ENCODE measurements at places on chromosomes 3 and 15.
A peak's percentile ranks its signal among the peaks of the same experiment; 100 is the strongest.

- DNase-seq = no peak
These were observed 42.1 kb downstream of the USF3 start for GRCh38 chr3:113654310-113654709.

DNA sequence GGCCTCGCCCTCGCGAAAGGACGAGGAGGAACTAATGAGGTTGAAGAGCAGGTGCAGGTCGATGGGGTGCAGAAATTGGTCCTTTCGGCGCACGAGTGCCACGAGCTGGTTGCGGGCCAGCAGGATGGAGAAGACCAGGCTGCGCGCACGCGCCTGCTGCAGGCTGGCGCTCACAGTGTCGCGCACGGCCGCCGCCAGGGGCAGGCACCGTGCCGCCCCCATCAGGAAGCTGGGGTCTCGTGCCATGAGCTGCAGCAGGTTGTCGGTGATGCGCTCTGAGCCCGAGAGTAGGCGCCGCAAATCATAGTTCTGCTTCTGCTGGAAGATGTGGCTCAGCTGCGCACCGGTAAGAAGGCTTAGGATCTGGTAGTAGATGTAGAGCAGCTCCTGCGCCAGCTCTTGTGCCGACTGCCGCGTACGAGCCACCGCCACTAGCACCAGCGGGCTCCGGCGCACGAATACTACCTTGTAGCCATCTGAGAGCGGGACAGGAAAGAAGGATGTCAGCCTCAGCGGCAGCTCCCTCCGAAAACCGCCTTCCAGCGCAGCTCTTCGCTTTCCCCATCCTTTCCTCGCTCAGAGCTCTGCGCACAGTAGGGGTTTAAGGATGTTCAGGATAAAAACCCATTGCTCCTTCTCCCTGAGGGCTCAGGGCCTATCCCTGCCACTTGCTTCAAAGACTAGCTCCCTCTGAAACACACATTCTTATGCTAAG, 6.9 kb upstream of the MST1R start:
- DNase-seq = no peak

DNA sequence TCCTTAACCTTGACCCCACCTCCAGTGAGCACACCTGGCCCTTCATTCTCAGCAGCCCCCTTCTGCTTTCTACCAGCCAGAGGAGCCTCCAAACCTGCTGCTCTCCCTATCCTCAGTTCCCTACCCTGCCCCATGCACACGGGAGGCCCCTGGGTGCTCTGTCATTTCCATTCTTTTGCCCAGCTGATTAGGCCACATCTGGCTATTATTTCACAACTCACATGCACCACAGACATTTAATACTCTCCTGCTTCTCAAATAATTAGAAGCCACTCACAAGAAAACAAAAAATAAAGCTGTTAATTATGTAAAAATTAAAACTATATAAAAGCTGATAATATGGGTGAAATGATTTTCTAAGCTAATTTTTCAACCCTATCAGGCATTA, 50.7 kb downstream of the MYLK start:
- no peak for DNase-seq

DNA sequence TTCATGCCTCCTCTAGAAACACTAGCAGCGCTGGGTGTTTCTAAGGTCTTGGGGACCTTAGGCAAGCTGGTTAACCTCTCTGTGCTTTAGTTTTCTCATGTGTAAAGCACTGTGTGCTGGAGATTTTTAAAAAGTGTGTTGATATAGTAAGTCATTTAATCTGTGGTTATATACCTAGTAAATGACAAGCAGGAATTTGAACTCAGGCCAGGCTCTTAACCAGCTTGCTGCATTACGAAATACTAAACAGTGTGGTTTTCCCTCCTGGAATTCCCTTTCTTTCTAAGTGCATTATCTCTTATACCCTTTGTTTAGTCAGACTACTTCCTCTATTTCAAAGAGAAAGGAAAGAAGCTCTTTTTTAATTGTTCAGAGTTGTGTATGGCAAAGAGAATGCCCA, 26.5 kb downstream of the NEO1 start:
- DNase-seq = peak; percentile 82

- no peak for DNase-seq
These were observed 341.4 kb downstream of the OTOL1 start for GRCh38 chr3:161838021-161838420.

GRCh38 chr3:133413161-133414020, 13.5 kb downstream of the BFSP2 start:
- no peak for DNase-seq

GRCh38 chr15:84081391-84082168, 154.0 kb upstream of the GOLGA6L4 start:
- no peak for DNase-seq

- DNase-seq = no peak
These were observed 200.5 kb downstream of the AKAP13 start for GRCh38 chr15:85580879-85581278.

DNA sequence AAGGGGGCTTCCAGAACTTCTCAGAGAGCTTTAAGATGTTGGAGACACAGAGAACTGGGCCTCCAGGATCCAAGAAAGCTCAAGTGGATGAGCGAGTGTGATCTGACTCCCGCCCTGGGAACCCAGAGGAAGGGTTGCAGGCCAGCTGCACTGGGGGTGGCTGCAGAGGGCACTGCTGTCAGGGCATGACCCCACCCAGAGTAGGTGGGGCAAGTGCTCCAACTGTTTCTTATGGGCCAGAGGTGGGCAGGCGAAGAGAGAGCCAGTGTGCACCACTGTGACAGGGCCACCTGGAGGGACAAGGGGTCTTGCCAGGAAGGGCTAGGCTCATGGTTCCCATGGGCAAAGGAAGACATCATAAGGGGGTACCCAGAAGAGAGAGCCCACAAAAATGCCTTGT, 48.8 kb downstream of the EXOG start:
- no peak for DNase-seq

DNA sequence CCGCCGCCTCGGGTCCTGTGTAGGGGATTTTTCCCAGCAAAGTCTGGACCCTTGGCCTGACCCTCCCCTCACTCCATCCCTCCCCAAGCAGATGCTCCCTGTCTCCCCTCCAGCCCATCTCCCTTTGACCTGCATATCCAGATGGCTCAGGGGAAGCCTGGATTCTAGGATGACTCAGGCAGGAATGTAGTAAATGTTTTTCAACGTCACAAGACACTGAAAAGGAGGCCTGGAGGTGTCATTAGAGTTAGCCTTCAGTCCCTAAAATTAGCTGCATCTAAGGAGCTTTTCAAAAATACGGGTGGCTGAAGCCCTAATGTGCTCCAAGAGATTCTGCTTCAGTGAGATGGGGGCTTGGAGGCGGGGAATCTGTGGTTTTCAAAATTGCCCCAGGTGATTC, 7.2 kb downstream of the ACAN start:
- peak; percentile 33 for DNase-seq

- DNase-seq = no peak
These were observed 816.3 kb downstream of the FHIT start for GRCh38 chr3:60434950-60435349.

- no peak for DNase-seq
These were observed 8.5 kb upstream of the PIAS1 start for GRCh38 chr15:68045289-68046265.

DNA sequence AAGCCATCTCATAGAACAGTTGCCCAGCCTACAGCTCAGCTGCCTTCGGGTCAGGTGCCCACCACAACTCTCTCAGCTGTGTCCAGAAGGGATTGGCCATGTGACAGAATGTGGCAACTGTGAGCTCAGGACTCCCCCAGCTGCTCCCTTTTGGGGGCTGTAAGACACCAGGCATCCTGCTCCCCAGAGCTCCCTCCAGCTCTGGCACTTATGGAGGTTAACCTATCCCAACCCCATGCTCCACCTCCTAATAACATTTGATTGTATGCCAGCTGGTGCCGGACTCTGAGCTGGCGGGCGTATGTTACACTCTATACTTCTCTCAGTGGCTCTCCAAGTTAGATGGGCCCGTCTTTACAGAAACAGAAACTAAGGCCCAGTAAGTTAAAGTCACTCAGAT, 222.8 kb downstream of the FAM43A start:
- DNase-seq = no peak

DNA sequence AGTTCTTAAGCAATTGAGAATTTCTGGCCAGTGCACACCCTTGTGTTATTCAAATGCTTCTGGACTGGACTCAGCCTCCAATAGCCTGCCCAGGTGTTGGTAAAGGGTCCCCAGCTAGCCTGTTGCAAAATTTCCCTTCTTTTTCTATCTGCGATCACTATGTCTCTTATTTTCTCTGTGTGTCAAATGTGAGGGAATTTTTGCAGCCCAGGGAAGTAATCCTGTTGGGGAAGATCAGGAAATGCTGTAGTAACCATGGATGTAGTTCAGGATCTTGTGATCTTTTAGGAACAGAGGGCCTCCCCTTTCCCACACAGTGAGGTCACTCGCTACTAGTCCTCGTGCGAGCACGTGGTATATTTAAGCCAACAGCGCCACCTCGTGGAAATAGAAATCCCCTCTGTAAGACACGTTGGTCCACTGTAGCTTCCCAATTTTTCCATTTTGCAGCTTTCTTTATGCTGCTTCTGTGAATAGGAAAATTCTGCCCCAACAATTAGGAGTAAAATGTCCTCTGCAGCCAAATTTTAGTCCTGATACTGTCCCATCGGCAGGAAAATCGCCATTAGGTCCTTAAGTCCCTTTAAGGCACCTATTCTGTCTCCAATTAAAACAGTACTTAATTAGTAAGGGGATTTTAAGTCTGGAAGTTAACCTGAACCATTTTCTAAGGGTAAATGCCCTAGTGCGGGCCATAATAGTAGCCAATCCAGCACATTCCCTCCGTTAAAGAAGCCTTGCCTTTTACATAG, 4.0 kb upstream of the SMCO1 start:
- no peak for DNase-seq

DNA sequence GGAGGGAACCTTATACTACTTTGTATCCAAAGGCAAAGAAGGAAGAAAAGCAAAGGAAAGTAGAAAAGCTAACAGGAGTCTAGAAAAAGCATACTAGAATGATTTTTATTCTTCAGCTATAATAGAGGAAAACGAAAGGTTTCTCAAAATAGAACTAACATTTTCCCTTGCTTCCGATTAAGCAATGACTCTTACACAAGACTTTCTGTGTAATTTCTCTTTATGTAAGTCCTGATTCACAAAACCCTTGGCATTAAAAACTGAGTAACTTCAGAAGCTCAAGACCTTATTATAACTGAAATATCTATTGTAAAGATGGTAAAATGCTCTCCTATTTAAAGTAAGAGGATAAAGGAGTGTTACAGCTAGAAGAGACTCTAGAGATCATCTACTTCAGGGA, 97.4 kb downstream of the DTWD1 start:
- DNase-seq = no peak

- no peak for DNase-seq
These were observed 44.5 kb downstream of the CTDSPL start for GRCh38 chr3:37905987-37906674.

GRCh38 chr15:69793781-69794451, 303.8 kb downstream of the TLE3 start:
- no peak for DNase-seq

- DNase-seq = no peak
These were observed 128.4 kb downstream of the ASB7 start for GRCh38 chr15:100730655-100731266.

DNA sequence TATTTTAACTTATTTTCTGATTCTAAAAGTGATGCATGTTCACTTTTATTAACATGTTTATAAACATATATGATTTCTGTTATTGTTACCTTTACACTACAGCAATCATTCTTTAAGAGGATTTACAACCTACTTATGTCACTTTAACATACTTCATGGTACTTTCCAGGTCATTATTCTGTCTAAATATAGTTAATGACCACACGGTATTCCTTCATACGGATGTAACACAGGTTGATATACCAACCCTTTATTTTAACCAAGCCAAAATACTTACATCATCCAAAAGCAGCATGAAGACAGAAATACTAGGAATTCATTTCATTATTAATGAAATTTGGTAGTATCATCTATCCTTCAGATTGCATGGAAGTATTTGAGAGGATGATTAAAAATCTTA, 18.6 kb downstream of the PIK3R4 start:
- no peak for DNase-seq

- DNase-seq = no peak
These were observed 126.0 kb downstream of the MYLK start for GRCh38 chr3:123758081-123758564.

DNA sequence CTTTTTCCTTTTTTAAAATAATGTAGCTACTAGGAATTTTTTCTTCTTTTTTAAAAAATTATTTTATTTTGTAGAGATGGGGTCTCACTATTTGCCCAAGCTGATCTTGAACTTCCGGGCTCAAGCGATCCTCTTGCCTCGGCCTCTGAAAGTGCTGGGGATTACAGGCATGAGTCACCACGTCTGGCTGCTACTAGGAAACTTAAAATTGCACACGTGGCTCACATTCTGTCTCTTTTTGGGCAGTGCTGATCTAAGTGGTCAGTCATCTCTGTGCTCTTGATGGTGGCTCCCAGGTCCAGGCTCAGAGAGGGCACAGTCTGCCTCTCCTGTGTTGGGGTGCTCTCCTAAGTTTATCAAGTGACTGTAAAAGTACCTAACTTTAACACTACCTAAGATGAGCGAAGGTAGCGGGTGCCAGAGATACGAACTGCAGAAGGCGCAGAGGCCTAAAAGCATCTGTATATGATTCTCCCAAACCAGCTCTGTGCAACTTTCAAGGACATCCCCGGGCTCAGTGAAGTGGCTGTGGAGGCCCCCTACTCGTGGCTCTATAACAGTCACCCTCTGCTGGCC, 52.9 kb upstream of the SEC13 start:
- DNase-seq = no peak

- no peak for DNase-seq
These were observed 73.2 kb downstream of the AAGAB start for GRCh38 chr15:67181221-67181639.

GRCh38 chr3:108103886-108104797, 13.3 kb upstream of the CD47 start:
- peak; percentile 48 for DNase-seq

DNA sequence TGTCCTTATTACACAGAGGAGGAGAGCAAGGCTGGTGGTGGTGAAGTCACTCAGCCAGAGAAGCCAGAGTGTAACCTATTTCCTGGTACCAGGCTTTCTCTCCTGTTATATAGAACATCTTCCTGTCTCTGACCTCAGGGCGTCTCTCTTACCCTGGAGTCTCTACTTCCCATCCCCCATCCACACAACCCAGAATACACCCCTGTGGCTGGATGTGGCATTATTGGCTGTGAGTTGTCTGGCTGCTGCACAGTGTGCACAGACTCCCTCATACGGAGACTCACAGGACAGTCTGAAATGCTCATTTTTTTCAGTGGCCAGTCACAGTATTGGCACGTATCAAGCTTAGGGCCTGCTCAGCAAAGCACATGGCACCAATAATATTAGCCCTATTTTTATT, 8.6 kb downstream of the PODXL2 start:
- no peak for DNase-seq

DNA sequence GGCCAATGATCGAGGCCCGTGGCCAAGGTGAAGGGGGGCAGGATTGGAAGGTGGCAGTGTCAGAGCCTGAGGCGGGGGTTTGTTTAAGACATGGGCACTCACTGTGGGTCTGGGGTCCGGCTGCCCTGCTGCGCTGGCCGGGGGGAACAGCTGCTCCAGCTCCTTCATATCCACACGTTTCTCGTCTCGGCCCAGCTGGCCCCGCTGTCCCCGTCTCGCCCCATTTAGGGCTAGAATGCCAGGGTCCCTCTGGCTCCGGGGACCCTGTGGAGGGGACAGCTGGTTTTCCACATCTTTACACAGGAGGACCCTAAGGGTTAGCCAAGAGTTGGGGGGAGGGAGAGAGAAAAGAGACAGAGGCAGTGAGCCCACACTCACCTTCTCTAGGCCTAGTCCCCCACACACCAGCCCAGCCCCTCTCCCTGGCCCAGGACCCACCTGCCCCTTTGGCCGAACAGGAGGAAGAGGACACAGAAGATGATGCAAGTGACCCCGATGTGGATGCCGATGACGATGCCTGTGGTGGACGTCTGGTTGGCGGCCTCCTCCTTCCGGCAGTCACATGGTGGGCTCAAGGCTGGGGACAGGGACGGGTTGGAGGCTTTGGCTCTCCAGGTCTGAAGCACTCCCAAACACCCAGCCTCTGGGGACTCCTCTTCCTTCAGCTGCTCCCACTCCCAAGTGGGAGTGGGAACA, 25.0 kb downstream of the RNU5B-1 start:
- DNase-seq = no peak
